ENCODE measurements at places on chromosomes 4 and X.

GRCh38 chr4:39754309-39754708, 56.4 kb downstream of the UBE2K start:
- DNase-seq: no peak

DNA sequence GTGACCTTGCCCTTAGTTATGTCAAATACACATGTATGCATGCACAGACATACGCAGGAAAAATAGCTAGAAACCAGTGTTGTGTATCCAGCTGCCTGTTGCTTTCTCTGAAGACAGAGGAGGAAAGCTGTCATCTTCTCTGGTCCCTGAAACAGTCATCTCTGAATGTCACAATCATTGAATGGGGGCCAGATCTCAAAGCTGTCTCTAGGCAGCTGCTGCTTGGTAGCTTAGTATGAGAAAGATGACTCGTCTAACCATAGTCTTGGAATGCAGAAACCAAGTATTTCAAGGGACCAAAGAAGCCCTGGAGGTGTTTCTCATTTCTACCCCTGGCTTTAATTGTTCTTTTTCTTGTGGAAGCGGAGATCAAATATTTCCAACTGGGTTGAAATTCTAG, 4.0 kb downstream of the GRIA3 start:
- DNase-seq: no peak

DNA sequence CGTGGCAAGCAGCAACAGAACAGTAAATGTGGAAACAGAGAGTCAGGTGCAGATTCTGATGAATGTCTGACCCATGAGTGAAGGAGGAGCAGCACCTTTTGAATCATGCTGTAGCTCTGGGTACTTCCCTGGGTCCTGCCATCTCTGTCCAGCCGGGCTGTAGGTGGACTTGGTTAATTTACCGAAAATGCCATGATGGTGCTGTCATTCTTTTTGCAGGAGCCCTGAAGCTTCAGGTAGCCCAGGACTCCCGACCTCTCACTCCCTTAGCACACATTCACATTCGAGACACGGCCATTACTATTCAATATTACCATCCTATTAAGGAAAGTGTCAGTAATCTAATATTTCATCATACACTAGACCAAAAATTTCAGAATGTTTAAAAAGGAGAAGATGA, 320.9 kb downstream of the STK32B start:
- no peak for DNase-seq

GRCh38 chr4:179225594-179225993, 1783.4 kb upstream of the AGA start:
- no peak for DNase-seq

DNA sequence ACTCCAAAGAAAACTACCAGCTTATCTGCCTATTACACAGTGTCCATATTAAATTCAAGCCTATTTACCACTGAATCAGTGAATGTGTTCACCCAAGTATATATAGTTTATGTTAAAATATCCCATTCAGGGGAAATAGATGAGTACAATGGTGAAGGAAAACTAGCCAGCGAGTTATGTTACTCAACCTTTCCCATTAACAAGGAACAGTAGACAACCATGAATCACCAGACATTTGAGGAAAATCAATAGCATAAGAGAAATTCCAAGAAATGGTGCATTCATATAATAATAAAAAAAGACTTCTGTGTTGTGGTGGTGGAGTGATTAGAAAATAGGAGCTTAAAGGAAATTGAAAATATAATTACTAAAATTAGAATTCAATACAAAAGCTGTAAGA, 21.3 kb downstream of the IQCM start:
- DNase-seq: no peak

DNA sequence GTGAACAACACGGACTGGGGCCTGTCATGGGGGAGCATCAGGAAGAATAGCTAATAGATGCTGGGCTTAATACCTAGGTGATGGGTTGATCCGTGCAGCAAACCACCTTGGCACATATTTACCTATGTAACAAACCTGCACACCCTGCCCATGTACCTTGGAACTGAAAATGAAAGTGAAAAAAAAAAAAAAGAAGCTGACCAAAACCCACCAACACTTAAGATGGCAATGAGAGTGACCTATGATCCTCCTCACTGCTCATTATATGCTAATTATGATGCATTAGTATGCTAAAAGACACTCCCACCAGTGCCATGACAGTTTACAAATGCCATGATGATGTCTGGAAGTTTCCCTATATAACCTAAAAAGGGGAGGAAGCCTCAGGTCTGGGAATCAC, 503.2 kb upstream of the CTSO start:
- DNase-seq: no peak

- no peak for DNase-seq
These were observed 22.4 kb downstream of the NEIL3 start for GRCh38 chr4:177332119-177332518.
